BJ (cell line): ENCODE measurements at places on chromosomes 4 and X.

GRCh38 chr4:5357870-5358269 is 306.6 kb downstream of the STK32B start:
- no peak for DNase-seq

- no peak for DNase-seq
Measured at GRCh38 chr4:1517592-1518411, 111.6 kb upstream of the NKX1-1 start.

GRCh38 chr4:111676533-111676932 is 468.7 kb upstream of the FAM241A start:
- DNase-seq, result peak; percentile 6

- peak; percentile 55 for DNase-seq
Measured at GRCh38 chrX:113644426-113644825, 803.8 kb upstream of the AMOT start.

GRCh38 chrX:38055170-38055847 is 49.0 kb downstream of the SYTL5 start:
- no peak for DNase-seq

GRCh38 chrX:139203651-139204570 is 326.6 kb upstream of the F9 start:
- no peak for DNase-seq

DNA sequence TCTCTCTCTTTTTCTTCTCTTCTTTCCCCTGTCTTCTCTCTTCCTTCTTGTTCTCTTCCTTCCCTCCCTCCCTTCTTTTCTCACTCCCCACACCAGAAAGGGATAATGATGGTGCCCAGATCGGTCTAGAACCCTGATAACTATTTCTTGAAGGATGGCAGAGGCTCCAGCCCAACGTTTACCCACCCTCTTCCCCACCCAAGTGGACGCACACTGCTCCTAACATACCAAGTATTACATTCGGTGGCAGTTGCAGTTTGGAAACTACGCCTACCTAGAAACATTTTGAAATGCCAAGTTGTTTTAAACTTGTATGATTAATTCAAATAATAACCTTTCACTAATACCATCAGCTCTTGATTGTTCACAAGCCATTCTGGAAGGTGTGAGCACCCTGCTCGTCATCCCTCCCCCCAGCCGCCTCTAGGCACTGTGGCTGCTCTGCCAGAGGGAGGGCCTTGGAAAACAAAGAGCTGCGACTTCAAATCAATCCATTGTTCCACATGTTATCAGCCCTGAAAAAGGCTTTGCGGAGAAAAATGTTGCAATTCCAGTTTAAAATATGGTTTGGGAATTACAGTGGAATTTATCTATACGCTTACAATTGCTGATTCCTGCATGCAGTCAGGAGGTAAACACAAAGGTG is 1017.5 kb upstream of the TENM3 start:
- DNase-seq, result no peak
